ENCODE measurements at places on chromosomes 4 and X.
A peak's percentile ranks its signal among the peaks of the same experiment; 100 is the strongest.

- no peak for DNase-seq
These were observed 321.6 kb downstream of the TENM3 start for GRCh38 chr4:182564724-182565369.

- no peak for DNase-seq
These were observed 43.4 kb upstream of the ACSL4 start for GRCh38 chrX:109776432-109776831.

DNA sequence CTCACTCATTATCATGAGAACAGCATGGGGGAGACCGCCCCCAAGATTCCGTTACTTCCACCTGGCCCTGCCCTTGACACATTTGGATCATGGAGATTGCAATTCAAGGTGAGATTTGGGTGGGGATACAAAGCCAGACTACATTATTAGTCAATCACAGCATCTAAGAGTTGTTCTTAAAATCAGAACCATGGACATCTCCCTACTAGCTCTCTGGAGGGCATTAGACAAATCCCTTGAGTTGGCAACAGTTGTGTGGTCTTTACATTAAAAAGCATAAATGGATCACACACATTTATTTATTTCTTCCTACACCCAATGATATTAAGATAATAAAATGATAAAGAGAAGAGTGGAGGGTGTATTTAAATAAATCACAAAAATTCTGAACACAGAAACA, 262.8 kb upstream of the VCX start:
- DNase-seq, result no peak

GRCh38 chr4:41750626-41751448, 2.3 kb upstream of the PHOX2B start:
- DNase-seq, result peak; percentile 57

GRCh38 chrX:40960041-40960440, 125.2 kb upstream of the USP9X start:
- DNase-seq, result no peak

DNA sequence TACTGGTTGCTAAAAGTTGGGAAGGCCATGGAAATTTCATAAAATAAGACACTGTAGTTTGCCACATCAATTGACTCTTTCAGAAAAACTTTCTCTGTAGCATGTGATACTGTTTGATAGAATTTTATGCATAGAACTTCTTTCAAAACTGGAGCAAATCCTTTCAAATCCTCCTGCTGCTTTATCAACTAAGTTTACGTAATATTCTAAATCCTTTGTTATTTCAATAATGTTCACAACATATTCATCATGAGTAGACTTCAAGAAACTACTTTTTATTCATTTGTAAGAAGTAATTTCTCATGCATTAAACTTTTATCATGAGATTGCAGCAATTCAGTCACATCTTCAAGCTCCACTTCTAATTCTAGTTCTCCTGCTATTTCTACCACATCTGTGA, 199.3 kb downstream of the PCDH18 start:
- DNase-seq, result no peak

DNA sequence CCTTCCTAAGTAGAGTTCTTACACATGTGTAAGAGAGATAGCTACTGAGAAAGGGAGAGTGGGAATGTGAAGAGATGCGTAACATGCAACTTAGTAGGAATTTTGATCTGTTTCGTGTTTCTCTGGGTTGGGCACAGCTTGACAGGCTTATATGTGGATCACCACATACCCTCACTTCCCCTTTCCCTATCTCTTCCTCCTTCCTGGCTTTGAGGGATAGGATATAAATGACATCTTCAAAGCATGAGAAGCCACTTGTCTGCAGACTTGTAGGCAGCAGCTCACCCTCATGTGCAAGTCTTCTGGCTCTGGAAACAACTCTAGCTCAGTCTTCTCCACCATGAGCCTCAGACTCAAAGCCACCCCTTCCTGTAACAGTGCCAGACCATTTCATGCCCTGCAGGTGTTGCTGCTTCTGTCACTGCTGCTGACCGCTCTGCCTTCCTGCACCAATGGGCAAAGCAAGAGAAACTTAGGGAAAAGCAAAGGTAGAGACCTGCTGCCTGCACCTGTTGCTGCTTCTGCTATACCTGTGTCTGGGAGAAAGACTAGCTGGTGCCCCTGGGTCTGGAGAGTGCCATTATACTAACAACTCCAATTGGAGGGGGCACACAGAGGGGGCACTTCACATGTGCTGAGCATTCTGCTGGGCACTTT, 5.4 kb upstream of the PF4V1 start:
- no peak for DNase-seq

- no peak for DNase-seq
These were observed 55.5 kb upstream of the ADGRG2 start for GRCh38 chrX:19177721-19178120.

- DNase-seq, result no peak
These were observed 854.6 kb downstream of the TRIML1 start for GRCh38 chr4:188993871-188994270.
